ENCODE measurements at places on chromosomes 13 and 19. TPM values are rescaled to one million over a fixed set of nuclear protein-coding genes. Genes with fewer than 3 reads are reported as not detected.
A peak's percentile ranks its signal among the peaks of the same experiment; 100 is the strongest.

- peak; percentile 69 for DNase-seq
These were observed 982 bp upstream of the DACT3 start for GRCh38 chr19:46661735-46662592.

- DNase-seq = no peak
These were observed 33.1 kb upstream of the ZNF331 start for GRCh38 chr19:53504885-53505284.

DNA sequence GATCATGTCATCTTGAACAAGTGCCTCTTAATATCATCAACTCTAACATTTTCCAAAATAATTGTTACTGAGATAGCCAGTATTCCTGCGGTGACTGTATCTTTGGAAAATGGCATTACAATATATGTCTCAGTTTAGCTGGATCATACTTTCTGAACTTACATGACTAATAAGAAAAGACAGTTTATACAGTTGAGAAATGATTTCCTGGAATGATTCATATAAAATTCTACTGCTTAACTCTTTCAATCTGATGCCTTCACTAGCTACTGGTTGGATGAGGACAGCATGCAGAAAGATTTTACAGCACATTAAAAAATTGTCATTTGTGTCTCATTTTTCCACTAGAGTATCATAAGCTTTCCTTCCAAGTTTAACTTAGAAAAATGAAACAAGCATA, 302.1 kb downstream of the PCDH17 start:
- no peak for DNase-seq

PDCD5 gene
- 246 TPM for total RNA-seq

DNA sequence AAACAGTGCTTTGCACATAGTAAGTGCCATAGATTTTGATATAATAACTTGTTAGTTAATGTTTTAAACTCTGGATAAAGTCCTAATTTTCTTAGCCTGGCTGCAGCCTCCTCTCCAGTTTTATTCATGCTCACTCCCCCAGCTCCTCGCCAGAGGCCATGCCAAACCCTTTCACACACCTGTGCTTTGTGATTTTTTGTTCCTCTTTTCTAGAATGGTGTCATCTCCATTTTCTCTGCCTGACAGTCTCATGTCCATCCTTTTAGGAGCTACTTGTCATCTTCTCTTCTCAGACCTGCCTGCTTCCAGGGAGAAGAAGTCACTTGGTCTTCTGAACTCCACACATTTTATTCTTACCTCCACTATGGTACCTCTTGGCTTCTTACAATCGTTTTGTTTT, 55.8 kb upstream of the SPATA13 start:
- DNase-seq = no peak

- no peak for DNase-seq
These were observed 14.3 kb downstream of the SLC27A1 start for GRCh38 chr19:17484520-17485185.

TSKS gene
- not detected for total RNA-seq

DNA sequence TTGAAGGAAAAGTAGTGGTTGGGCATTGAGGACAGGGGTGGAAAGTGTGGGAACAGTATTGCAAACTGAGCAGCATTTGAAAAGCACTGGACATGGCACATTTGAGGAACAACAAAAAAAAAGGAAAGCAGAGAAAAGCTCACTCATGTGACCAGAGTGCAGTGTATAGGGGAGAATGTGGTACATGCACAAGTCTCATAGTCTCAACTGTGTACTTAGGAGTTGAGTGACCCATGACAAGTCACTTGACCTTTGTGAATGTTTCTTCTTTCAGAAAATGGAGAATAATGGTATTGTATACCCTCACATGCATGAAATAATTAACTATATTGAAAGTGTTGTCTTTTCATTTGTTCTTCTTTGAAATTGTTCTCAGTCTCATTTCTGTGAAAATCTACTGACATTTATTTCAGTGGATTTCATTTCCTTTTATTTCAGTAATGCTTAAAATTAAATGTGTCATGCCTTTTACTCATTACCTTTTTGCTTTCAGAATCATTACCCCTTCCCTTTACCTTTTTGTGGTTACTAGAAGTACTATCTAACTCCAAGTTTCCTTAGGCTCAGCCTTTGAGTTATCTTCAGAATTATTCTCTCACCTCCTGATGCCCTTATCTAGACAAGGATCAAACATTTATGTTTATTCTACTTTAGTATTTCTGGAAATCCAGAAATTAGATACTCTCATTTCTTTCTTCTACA, 79.1 kb upstream of the MLNR start:
- DNase-seq = no peak
